Dermis microvascular lymphatic vessel endothelial cell (primary cell): ENCODE measurements at places on chromosomes 1 and 21.
A peak's percentile ranks its signal among the peaks of the same experiment; 100 is the strongest.

- DNase-seq, result no peak
Measured at GRCh38 chr1:207695891-207696290, 51.0 kb downstream of the CR1L start.

DNA sequence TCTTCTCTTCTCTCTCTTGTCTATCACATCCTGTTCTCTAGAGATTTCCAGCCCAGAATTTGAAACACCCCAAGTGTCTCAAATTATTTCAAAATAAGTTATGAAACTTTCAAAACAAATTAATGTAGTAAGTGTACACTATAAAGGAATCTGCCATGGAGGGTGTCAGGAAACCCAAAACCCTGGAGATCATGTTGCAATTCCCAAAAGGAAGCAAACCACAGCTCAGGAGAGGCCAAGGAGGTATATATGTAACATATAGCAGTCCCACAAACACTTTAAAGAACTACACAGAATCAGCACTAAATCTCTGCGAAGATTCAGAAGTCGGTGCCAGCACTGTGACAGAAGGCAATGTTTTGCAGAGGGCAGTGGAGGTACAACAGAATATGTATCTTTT is 26.6 kb downstream of the PTPN14 start:
- no peak for DNase-seq

GRCh38 chr1:37553598-37553926 is 531 bp downstream of the SNIP1 start:
- DNase-seq, result no peak

GRCh38 chr1:162168261-162168660 is 98.8 kb downstream of the NOS1AP start:
- peak; percentile 23 for DNase-seq

DNA sequence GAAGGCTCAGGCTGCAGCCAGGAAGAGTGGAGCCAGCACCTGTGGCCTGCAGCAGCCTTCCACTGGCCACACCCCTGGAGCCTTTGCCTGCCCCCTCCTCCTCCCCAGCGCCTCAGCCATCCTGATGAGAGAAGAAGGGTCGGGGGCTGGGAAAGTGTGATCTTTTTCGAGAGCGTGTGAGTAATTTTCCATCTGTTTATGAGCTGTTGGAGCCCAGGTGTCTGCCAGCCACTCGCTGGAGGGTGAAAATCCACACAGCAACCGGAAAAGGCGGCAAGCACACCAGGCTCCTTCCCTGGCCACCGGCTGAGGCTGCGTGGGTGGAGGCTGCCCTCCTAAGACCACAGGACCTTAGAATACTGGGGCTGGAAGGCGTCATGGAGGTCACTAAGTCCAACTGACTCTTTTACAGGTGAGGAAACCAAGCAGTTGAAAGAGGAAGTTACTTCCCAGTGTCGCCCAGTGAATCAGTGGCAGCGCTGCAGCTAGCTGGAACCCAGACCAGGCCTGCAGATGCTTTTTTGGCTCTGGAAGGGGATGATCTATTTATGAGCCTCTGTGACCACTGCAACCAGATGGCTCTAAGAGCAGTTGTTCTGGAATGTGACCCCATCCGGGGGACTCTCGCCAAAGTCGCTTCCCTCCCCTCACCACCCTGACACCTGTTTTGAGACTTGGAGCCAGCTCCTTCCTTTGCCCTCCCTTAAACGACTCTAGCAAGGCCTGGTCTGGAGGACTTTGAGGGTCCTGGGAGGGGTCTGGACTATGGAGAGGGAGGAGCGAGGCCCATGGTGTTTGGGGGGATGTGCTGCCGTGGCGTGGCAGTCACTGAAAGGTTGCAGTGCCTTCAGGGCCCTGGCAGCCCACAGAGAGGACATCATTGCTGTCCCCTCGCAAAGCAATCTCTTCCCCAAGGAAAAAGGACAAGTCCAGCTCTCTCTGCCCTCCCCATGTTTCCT is 54.5 kb downstream of the LGR6 start:
- DNase-seq, result no peak

GRCh38 chr1:216710598-216711333 is 12.5 kb downstream of the ESRRG start:
- no peak for DNase-seq

DNA sequence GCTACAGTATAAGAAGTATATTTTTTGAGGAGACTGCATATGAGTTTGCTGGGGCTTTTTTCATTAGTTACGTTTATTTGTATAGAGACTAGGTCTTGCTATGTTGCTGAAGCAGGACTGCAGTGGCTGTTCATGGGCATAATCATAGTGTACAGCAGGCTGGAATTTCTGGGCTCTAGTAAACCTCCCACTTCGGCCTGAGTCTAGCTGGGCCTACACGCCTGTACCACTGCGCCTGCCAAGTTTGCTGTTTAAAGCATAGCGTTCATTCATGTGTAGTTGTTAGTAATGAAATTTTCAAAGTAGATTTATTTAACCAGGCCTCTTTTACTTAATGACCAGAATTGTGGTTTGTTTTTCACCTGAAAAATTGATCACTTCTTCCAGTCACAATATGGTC is 33.8 kb downstream of the HS2ST1 start:
- no peak for DNase-seq

DNA sequence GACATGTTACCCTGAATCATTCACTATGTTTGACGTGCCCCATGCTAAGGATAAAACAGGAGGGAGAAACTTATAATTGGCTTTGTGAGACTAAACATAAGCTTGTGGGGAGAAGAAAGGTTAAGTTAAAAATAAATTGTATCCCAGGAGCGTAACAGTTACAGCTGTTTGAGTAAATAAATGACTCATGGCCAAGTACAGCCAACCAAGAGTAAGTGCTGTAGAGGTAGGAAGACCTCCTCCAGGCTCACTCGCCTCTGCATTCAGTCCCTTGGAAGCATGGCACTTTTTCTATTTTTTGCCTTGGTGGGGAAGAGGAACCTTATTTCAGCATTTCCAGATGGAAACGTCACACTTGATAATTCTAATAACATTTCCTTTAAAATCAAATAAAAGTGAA is 116.5 kb downstream of the ZP4 start:
- DNase-seq, result no peak

GRCh38 chr21:31846690-31847089 is 26.1 kb upstream of the HUNK start:
- DNase-seq, result no peak

GRCh38 chr1:12472798-12473551 is 145.0 kb downstream of the DHRS3 start:
- DNase-seq, result no peak

GRCh38 chr1:39777306-39777705 is 6.2 kb upstream of the OXCT2 start:
- DNase-seq, result no peak

- no peak for DNase-seq
Measured at GRCh38 chr1:168437821-168438220, 106.0 kb downstream of the XCL2 start.

DNA sequence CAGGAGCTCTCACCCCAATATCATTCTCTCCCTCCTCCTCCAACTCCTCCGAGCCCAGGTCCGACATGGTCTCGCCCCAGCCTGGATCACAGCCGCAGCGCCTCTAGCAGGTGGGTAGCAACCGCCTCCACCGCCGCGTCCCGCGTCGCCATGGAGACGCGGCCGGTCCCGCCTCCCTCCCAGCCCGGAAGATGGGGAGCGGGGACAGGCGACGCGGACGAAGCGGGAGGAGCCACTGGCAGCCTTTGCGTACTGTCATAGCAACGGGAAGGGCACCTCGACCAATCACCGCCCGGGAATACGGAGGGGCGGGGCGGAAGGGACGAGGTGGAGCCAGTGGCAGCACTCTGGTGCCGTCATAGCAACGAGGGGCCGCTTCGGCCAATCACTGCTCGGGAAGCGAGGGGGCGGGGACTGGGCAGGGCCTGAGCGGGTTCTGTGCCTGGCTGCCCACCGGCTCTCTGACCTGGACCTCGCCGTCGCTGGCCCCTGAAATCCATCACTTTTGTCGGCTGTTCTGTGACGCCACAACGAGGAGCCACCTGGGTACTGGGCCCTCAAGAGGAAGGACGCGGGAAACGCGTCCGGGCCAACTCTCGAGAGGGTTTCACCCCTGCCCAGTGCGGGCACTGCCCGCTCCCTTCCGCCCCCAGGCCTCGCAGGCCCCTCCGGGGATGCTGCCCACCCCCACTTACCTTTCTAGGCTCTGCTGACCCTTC is at the start of gene RSPH1:
Gene RSPH1 (minus strand): TSS at position 105 of the 719 bp plus-strand sequence. CDS start 38 bp downstream, at position 67.
- DNase-seq, result peak; percentile 96

DNA sequence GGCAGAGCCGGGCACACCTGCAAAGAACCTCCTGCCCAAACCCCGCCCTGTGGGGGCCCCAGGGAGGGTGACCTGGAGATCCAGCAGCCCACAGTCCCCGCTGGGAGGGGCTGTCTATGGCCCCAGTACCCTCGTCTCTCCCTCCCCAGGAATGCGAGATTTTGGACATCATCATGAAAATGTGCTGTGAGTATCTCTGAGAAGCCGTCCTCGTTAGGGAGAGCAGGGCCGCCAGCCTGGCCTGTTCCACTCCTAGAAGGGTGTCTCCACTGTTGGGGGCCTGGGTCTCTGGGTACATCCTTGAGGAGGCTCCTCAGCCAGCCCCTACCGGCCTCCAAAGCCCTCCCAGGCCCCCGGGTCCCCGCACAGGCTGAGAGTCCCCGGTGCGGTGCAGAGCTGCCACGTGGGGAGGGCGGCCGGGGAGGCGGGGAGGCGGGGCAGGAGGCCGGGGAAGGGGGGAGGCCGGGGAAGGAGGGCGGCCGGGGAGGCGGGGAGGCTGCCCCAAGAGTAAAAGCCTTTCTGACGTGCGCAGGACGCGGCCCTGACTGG is 18.7 kb downstream of the COL6A1 start:
- no peak for DNase-seq

GRCh38 chr21:25079053-25079452 is 528.2 kb downstream of the MRPL39 start:
- DNase-seq, result no peak

GRCh38 chr21:29581393-29581792 is 282.7 kb downstream of the BACH1 start:
- no peak for DNase-seq

GRCh38 chr1:35795295-35795694 is 12.5 kb upstream of the AGO4 start:
- no peak for DNase-seq

DNA sequence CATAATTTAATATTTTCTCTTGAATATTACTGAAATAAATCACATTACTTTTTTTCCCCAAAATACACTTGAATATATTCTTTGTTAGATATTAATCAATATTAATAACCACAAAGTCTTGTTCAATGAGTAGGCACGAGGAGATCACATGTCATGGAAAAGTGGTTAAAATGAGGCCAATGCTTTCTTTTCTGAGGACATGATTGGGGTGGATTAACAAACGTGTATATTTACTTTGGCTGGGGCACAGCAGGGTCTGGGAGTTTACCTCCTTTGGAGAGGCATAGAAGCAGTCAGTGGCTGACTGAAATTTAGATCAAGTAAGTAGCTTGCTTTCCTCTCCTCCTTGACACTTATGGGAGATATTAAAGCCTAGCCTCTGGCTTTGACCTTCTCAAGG is 664.3 kb upstream of the B3GALT2 start:
- no peak for DNase-seq

DNA sequence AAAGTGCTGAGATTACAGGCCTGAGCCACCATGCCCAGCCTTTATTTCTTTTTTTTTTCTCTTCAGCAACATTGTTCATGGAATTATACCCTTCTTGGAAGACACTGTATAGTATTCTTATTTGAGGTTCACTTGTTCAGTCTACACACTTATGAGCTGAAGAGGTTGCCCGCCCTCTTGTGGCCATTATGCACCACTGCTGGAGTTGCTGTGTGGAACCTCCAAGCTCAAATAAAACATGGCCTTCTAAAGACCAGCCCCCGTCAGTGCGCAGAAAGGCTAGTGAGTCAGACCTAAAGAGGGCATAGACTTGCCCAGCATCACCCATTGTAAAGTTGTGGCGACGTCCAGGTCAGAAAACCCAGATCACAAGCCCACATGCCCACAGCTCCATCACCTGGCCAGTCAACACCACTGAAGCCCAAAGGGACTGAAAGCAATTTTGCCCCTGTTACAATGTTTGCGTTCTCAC is 20.4 kb downstream of the LURAP1 start:
- peak; percentile 90 for DNase-seq

DNA sequence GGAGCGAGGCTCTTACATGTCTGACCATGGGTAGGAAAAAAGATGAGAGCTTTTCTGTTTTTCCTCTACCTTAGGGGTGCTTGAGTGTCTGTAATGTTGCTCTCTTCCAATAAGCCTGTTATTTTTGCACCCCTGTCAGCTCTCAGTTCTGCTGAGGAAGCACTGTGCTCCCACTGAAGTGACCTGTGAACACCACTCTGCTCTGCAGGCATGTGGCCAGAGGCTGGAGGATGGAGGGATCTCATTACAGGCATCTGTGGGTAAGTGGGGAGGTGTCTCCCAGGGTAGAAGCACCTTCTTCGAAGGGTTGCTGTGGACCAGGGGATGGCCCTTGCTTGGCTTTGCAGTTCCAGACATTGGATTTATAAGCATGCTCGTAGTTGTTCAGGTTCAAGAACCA is 56.8 kb upstream of the RBM15 start:
- no peak for DNase-seq

GRCh38 chr1:110620250-110620615 is 14.1 kb upstream of the KCNA2 start:
- DNase-seq, result no peak

DNA sequence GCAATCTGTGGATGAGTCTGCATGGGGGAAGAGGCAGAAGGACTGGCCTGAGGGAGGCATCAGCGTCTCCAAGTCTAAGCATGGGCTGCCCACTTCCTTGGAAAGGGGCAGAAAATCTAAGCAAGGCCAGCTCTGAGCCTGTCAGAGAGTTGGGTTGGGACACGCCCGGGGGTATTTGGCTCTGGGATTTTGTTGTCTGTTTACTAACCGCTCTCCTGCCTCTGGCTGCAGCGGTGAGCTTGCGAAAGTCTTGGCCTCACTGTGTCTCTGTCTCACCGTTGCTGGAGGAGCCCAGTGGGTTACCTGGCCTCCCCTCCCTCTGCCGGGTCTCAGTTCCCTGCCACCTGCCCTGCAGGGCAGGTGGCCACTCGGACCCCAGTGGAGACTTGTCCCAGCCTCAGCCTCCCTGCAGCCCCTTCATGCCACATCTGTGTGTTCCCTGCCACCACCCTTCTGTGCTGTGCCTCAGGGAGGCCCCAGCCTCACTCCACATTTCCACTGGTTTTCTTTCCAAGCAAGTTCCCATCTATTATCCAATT is 33.7 kb downstream of the EDN2 start:
- DNase-seq, result no peak
